H7 (cell line): ENCODE measurements at places on chromosomes 1 and 21.

DNA sequence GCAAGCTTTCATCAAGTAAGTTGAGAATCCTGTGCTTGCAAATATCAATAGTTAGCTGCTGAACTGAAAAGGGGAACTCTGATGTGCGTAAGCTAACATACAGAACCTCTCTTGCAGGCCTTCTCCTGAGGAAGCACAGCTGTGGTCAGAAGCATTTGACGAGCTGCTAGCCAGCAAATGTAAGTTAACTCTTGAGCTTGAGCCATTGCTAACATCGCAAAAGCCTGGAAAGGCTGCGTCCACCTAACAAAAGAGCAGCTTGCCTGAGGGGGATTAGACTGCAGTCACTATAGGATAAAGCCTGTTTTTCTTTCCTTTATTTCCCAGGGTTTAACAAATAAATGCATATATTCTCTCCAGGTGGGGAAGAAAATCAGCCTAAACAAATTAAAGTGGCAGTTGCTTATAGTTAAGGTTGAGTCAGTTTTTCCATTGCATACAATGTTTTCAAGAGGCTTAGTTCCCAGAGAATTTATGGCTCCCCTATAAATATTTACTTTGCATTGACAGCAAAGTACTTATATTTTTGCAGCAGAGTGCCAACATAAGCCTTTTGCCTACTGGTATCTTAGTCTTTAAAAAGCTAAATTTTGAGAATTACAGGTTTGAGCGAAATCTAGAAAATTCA, 1.5 kb downstream of the RGS2 start:
- no peak for DNase-seq

GRCh38 chr1:202959276-202959620, 1.1 kb upstream of the ADIPOR1 start:
- DNase-seq: no peak

DNA sequence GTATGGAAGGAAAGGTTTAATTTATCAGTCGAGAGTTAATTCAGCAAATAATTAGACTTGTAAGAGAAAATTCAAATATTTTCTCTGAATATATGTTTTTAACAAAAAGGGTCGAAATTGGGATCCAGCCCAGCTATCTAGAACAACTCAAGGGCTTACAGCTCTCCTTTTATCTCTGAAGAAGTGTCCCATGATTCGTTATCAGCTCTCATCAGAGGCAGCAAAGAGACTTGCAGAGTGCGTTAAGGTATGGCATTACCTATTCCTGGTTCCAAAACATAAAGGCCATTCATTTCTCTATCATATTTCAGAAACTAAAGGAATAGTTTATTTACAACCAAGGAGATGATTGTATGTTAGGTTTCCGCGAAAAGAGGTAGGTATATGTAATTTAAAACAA, 9.4 kb downstream of the VPS45 start:
- DNase-seq: no peak

DNA sequence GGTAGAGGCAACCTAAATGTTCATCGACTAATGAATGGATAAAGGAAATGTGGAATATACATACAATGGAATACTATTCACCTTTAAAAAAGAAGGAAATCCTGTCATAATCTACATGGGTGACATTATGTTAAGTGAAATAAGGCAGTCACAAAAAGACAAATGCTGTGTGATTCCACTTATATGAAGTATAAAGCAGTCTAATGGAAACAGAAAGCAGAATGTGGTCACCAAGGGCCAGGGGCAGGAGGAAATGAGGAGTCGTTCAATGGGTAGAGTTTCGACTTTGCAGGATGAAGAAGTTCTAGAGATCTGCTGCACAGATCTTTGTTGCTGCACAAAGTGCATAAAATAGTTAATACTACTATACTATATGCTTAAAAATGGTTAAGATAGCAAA, 7.8 kb downstream of the DIPK1A start:
- DNase-seq: no peak

DNA sequence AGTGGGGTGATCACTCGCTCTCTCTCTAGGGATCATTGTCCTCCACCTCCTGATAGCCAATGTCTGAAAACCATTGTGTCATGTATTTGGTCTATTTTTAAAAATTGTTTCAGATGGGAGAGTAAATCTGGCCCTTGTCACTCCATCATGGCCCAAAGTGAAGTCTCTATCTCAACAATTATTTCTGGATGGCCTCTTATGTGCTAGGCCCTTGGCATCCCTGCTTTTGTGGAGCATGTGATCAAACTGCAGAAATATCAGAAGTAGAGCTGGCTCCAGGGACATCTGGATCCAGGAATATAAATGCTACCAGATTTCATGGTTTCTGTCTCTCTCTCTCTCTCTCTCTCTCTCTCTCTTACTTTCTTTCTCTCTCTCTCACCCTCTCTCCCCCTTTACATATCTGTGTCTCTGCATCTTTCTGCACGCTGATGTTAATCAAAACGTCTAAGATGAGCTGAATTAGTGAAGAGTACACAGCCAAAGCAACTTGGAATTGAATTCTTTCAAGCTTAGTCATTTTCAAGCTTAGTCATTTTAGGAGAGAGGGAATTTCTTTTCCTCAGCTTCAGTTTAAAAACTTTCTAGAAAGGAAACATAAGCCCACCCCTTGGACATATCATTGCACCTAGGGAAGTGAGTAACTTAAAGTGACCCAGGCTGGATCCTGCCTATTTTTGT, 47.4 kb upstream of the DOCK7 start:
- DNase-seq: no peak

DNA sequence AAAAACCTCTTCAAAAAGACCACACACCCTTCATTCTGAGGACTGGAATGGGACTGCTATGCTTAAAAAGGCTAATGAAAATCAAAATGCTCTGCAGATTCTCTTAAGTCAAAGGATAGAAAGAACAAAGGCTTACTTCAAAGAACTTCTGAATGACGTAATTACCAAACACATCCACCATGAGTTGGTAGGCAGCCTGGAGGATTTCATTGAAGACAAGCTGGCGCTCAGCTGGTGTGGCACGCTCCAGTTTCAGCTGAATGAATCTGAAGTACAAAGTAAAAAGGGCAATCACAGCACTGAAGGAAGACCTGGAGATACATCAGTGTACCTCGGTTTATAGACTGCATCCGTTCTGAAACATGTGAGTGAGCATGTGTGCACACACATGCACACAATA, 43.5 kb upstream of the SDC3 start:
- DNase-seq: no peak

- peak; percentile 73 for DNase-seq
Observed at GRCh38 chr1:157107702-157108101, 8.1 kb upstream of the ETV3L start.

- DNase-seq: no peak
Observed at GRCh38 chr1:175131095-175131494, 61.5 kb downstream of the KIAA0040 start.

DNA sequence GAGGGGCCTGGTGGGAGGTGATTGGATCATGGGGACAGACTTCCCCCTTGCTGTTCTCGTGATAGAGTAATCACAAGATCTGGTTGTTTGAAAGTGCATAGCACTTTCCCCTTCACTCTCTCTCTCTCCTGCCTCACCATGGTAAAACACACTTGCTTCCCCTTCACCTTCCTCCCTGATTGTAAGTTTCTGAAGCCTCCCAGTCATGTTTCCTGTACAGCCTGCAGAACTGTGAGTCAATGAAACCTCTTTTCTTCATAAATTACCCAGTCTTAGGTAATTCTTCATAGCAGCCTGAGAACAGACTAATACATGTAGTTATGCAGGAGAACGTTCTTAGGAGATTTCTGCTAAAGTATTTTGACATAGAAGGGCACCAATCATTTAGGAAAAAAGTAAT, 59.9 kb upstream of the FBXO28 start:
- DNase-seq: no peak

DNA sequence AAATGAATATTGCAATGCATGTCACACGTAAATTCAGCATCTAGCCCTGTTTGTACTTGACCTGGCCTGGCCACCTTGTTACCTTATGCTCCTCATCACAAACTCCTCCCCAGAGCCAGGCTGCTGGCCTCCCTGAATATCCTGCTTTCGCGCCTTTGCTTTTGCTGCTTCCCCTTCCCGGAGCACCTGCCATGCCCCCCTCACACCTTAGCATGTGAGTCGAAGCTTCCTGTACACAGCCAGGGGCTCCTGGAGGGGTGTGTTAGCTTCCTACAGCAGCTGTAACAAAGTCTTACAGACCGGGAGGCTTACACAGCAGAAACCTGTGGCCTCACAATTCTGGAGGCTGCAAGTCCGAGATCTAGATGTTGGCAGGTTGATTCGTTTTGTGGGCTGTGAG, 60.1 kb downstream of the TLR5 start:
- no peak for DNase-seq

DNA sequence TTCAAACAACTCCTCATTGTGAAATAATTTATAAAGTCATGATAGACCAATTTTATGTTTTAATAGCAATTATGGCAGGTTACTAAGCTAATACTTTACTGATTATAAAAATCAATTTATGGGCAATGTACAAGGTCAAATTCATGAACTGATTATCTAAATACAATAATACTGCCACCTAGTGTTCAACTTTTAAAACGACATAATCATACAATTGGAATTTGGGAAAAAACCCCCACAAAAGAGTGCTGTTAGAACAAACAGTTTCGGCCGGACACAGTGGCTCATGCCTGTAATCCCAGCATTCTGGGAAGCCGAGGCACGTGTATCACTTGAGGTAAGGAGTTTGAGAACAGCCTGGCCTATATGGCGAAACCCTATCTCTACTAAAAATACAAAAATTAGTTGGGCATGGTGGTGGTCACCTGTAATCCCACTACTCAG, 14.0 kb downstream of the GTF2B start:
- DNase-seq: peak; percentile 17

GRCh38 chr1:108551137-108551862, 8.6 kb upstream of the EEIG2 start:
- DNase-seq: no peak

GRCh38 chr1:48001696-48002095, 4.5 kb upstream of the TRABD2B start:
- no peak for DNase-seq

DNA sequence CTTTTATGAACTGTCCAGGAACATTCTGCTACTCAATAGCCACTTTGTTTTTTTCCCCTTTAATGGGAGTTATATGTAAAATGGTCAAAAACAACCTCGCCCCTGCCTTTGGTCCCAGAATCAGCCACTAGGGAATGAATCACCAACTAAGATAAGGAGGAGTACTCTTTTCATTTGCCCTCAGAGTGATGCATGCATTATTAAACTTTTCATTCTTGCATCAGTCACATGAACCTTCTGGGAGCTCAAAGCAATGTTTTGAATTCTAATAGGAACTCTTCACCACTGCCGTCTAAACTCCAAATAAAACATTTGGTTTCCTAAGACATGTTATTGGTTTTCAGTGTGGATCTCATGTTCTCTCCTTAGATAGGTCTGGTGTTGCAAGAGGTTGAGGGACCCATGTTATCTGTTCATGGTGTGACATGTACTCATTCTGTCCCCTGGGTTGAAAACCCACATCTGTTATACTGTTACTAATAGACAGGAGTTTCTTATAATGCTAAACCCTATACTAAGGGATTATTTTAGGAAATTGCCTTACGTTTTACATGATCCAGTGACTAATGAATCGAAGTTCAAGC, 17.8 kb upstream of the HSD17B7 start:
- DNase-seq: no peak

DNA sequence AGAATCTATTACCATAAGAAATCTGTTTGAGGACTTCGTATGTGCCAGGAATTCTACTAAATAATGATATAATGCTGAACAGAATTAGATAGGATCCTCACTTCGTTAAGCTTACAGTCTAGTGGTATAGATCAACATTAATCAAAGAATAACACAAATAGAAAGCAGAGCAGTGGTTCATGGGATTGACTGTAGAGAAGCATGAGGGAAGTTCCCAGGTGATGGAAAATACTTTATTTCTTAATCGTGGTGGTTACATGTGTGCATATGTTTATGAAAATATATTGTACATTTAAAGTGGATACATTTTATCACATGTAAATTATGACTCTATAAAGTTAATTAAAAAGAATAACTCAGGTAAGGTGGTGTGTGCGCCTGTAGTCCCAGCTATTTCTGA, 110.5 kb downstream of the OSBPL9 start:
- no peak for DNase-seq

DNA sequence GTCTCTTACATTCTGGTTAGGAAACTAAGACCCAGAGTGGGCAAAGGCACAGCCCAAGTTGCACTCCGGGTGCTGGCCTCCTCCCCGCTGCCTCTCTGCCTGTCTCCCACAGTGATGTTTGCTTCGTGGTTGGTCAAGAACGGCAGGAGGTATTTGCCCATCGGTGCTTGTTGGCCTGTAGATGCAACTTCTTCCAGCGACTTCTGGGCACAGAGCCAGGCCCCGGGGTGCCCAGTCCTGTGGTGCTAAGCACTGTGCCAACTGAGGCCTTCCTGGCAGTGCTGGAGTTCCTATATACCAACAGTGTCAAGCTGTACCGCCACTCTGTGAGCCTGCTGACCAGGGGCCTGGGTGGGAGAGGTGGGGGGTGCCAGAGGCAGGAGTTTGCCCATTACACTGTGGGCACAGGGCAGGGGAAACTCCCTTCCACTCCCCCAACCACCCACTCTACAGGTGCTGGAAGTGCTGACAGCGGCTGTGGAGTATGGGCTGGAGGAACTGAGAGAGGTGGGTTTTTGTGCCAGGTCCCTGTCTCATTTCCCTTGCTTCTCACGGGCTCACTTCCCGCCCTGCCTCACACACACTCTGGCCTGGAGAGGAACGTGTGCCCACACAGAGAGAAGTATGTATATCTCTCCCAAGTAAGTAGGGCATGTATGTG, 1.9 kb downstream of the BTBD19 start:
- no peak for DNase-seq

DNA sequence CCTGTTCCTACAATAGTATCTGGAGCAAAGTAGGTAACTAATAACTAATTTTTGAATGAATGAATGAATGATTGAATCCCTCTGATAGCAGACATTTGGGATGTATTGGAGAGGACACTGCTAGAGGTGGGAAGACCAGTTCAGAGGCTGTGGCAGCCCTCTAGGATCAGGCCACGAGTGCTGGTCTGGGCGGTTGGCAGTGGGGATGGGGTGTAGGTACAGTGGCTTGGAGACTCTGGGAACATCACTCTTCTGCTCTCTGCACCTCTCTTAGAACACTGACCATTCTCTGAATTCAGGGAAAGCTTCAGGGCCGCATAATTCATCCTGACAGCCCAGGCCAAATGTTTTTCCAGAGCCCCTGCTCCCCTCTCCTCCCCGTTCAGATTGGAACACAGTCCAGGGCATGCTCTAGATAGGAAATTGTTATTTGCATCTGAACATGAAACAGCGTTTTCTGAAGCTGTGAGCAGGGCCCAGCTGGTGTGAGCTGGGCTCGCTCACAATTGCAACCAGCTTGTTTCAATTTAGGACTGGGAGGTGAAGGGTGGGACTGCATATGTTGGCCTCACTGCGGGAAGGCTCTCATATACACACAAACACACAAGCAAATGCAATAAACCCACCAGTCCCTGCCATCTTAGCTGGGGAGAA, 253.1 kb upstream of the USP24 start:
- DNase-seq: no peak

DNA sequence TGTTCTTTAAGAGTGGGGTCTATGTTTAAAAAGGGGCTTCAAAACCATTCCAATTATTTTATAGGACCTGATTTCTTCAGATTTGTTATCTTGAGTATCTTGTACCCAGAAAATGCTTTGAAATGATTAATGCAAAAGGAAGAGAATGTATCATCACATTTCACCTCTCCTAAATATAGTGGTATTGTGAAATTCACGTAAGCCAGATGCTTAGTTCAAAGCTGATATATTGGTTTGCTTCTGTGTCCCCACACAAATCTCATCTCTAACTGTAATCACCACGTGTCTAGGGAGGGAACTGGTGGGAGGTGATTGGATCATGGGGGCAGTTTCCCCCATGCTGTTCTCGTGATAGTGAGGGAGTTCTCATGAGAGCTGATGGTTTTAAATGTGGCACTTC, 8.5 kb downstream of the SOAT1 start:
- no peak for DNase-seq

- no peak for DNase-seq
Observed at GRCh38 chr1:145985129-145985501, 11.3 kb downstream of the TXNIP start.
